Right forelimb (tissue), 1 donor: ENCODE measurements at places on chromosomes 3 and 15.

GRCh38 chr15:71743861-71744382, 66.4 kb upstream of the NR2E3 start:
- peak; percentile 59 for DNase-seq

GRCh38 chr15:40338921-40339620, 1.7 kb downstream of the CCDC9B start:
- DNase-seq: no peak

- no peak for DNase-seq
These were observed 112.0 kb downstream of the WNT7A start for GRCh38 chr3:13767896-13768295.

DNA sequence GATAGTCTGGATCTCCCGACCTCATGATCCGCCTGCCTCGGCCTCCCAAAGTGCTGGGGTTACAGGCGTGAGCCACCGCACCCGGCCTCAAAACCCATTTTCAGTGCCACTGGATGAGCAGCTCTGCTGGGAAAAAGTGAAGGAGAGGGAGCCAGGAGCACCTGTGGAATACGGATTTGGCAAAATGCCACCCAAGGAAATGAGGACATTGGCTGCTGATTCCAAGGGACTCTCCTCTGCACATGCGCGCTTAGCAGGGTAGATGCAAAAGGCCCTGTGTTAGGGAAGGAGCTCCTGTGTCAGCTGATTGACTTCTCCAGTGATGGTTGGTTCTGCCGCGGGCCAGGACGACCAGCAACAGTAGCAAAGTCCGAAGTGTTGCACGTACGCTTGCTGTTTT, 43.4 kb upstream of the IGF1R start:
- no peak for DNase-seq
